ENCODE measurements at places on chromosomes 6 and 20.

DNA sequence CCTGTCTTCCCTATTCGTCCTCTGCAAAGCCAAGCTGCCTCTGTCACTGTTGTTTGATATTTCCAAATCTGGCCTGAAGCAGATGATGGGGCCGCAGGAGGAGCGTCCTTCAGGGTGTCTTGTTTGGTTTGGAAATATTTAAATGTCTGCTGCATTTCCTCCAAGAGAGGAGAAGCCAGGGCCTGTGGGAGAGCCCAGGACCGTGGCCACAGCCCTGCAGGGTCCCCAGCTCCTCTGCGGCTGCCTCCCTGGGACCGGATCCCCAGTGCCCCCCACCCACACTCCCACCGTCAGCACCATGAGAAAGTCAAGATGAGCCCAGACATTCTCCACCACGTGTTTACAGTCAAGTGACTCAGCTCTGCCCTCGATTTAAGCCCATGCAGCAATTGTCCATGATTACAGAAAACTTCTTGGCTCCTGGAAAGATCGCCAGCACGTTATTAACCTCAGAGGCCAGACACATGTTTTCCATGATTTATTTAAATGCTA is 18.2 kb downstream of the FOXF2 start:
- ATAC-seq: no peak

- no peak for ATAC-seq
Measured at GRCh38 chr6:24922814-24923213, 12.9 kb downstream of the RIPOR2 start.

DNA sequence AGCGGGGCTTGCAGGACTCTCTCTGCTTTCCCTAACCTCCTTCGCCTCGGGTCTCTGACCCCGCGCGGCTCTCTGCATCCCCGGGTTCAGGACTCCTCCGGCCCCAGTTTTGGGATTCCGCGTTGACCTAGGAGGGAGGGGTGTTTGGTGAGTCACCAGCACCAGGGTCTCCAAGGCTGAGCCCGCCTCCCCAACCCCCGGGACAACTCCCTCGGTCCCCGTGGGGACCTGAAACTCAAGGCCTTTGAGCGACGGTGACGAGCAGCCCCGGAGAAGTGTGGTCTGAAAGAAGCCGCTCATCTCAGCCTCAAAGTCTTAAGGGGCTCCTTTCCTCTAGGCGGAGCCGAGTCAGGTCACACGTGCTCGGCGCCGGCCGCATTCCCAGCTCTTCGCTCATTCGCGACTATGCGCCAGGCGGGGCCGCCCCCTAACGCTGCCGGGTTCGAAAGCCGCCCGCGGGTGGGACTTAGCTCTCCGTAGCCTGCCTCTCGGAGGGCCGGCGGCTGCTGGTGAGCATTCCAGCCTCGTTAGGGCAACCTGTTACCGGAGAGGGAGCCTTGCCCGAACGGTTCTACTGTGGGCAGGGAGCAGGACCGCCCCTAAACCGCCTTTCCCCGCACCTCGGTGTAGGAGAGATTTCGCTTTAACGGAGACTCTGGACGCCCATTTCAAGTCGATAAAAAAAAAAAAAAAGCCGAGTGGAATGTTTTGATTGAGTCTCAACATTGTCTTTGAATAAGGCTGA is 3.0 kb upstream of the PRDM13 start:
- ATAC-seq: no peak

- no peak for ATAC-seq
Measured at GRCh38 chr6:51432481-51432880, 613.8 kb downstream of the TFAP2B start.

GRCh38 chr20:14561741-14562221 is 224.4 kb upstream of the FLRT3 start:
- no peak for ATAC-seq

All from stimulated activated memory B cell treated with anti-CD40 and anti-IgM and Interleukin-4, amounts not matched to agents 10 μg/mL and 1 μg/mL and 100 μg/mL, for 72 hours (primary cell).